ENCODE measurements at places on chromosomes 4 and X. TPM values are rescaled to one million over a fixed set of nuclear protein-coding genes. Genes with fewer than 3 reads are reported as not detected.

- H3K27ac ChIP-seq = no peak overlapping the region
- H3K36me3 ChIP-seq = no peaks in the 10 kb centered on the region
- H3K4me3 ChIP-seq = no peak overlapping the region
- H3K4me1 ChIP-seq = no peaks in the 10 kb centered on the region
- no peak for DNase-seq
- no peaks in the 10 kb centered on the region for H3K27me3 ChIP-seq
Measured at GRCh38 chr4:145333786-145334185, 147.9 kb upstream of the SMAD1 start.

POF1B gene
- total RNA-seq = not detected

DNA sequence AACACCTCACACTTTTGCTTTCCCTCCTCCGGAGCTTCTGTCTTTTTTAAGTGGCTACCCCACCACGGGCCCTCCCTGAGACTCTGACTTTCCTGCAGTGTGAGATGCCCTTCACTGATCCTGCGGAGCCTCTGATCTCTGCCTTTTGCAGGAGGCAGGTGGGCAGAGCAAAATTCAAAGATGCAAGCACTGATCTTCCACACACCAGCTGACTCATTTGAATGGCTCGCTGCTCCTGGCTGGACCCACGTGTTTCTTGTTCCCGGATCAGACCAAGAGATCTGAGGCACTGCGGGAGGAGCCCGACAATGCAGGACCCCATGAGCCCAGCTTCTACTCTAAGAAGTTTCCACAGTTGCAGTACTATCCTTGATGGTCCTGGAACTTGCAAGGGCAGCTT is 1607.9 kb upstream of the TENM3 start:
- no peaks in the 10 kb centered on the region for H3K36me3 ChIP-seq
- H3K27ac ChIP-seq = no peak overlapping the region
- no peak overlapping the region for H3K4me3 ChIP-seq
- no peaks in the 10 kb centered on the region for H3K27me3 ChIP-seq

GRCh38 chrX:106710771-106711170 is 15.7 kb upstream of the RNF128 start:
- H3K27me3 ChIP-seq = no peaks in the 10 kb centered on the region
- H3K36me3 ChIP-seq = no peaks in the 10 kb centered on the region
- no peaks in the 10 kb centered on the region for H3K4me1 ChIP-seq
- DNase-seq = no peak

DNA sequence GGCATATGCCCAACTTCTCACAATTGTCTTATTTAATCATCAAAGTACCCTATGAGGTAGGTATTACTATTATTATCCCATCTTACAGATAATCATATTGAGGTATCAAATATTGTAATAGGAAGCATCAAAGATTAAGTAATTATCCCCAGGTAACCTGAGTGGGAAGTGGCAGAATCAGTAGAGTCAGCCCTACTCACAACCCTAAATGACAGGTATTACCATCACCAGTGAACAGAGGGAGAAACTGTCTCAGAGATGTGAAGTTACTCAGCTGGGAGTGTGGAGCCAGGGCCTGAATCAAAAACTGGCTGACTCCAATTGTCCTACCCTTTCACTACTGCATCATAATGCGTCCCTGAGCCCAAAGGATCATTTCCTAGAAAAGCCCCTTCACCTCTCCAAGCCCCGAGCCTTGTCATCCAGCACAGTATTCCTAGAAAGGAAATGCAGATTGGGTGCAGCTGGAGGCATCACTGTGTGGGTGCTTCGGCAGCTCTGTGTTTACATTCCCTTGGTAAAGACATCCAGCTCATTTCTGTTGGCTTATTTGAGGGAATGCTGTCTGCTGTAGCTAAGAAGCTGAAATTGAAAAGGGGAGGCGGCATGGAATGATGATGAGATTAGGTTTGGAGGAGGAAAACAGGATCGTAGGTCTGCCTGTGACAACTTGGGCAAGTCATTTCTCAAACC is 72.8 kb downstream of the DHX15 start:
- DNase-seq = no peak
- H3K4me1 ChIP-seq = peaks cover 30% of the 10 kb centered on the region
- 0 out of 2 replicates have a peak overlapping the region, but pooled peaks have one; percentile 40 for H3K27ac ChIP-seq
- H3K27me3 ChIP-seq = no peaks in the 10 kb centered on the region
- no peaks in the 10 kb centered on the region for H3K36me3 ChIP-seq

Measured in H1 (cell line).